Thyroid gland (tissue), 4 donors: ENCODE measurements at places on chromosomes 4 and X.

DNA sequence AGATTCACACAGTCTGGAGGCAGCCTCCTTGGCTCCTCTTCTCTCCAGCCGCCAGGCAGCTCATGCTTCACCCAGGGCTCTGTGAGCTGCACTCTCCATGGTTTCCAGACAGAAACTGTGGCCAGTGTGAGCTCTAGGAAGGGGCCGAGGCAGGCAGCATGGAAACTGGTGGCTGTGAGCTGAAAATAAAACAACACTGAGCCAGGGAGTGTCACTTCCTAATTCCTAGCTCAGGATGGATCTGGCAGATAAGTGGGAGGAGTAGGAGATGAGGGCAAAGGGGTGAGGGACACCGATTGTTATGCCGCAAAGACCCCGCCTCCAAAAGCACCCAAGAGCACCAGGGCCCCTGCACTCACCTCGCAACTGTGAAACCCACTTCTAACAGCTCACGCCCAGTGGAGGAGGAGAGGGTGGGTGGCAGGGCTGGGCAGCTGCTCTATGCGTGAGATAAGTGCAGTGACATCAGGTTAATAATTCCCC is 69.8 kb downstream of the FHDC1 start:
- H3K4me1 ChIP-seq: no peaks in the 10 kb centered on the region
- no peak overlapping the region for H3K4me3 ChIP-seq
- no peaks in the 10 kb centered on the region for H3K36me3 ChIP-seq
- H3K27ac ChIP-seq: no peak overlapping the region
- DNase-seq: no peak

DNA sequence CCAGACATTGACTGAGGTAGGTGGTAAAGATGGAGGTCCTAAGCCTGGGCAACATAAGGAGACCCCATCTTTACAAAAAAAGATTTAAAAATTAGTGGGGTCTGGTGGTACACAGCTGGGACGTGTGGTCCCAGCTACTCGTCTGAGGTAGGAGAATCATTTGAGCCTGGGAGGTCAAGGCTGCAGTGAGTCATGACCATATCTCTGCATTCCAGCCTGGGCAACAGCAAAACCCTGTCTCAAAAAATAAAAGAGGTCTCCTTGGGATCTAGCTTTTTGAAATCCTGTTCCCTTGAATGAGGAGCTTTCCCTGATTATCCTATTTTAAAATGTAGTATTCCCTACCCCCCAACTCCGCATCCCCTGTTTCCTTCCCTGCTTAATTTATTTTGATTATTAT is 78.7 kb upstream of the OGT start:
- H3K27me3 ChIP-seq: no peaks in the 10 kb centered on the region
- no peaks in the 10 kb centered on the region for H3K36me3 ChIP-seq
- H3K4me1 ChIP-seq: no peaks in the 10 kb centered on the region
- H3K4me3 ChIP-seq: no peak overlapping the region
- no peak overlapping the region for H3K27ac ChIP-seq

GRCh38 chrX:8870411-8870810 is 69.2 kb upstream of the FAM9A start:
- H3K27me3 ChIP-seq: no peaks in the 10 kb centered on the region
- no peak overlapping the region for H3K4me3 ChIP-seq
- no peaks in the 10 kb centered on the region for H3K4me1 ChIP-seq
- no peak overlapping the region for H3K27ac ChIP-seq

GRCh38 chrX:11591723-11592346 is 73.9 kb downstream of the ARHGAP6 start:
- no peaks in the 10 kb centered on the region for H3K36me3 ChIP-seq

GRCh38 chr4:25299476-25300203 is 12.9 kb upstream of the ZCCHC4 start:
- H3K36me3 ChIP-seq: no peaks in the 10 kb centered on the region
- DNase-seq: peak; percentile 85
- no peak overlapping the region for H3K4me3 ChIP-seq
- peaks cover 10% of the 10 kb centered on the region for H3K4me1 ChIP-seq
- H3K27ac ChIP-seq: peak overlapping the region; percentile 96
- H3K27me3 ChIP-seq: no peaks in the 10 kb centered on the region

- no peak overlapping the region for H3K4me3 ChIP-seq
- no peaks in the 10 kb centered on the region for H3K4me1 ChIP-seq
- H3K27ac ChIP-seq: no peak overlapping the region
- H3K27me3 ChIP-seq: no peaks in the 10 kb centered on the region
These were observed 268.5 kb upstream of the LDB2 start for GRCh38 chr4:17166954-17167353.

DNA sequence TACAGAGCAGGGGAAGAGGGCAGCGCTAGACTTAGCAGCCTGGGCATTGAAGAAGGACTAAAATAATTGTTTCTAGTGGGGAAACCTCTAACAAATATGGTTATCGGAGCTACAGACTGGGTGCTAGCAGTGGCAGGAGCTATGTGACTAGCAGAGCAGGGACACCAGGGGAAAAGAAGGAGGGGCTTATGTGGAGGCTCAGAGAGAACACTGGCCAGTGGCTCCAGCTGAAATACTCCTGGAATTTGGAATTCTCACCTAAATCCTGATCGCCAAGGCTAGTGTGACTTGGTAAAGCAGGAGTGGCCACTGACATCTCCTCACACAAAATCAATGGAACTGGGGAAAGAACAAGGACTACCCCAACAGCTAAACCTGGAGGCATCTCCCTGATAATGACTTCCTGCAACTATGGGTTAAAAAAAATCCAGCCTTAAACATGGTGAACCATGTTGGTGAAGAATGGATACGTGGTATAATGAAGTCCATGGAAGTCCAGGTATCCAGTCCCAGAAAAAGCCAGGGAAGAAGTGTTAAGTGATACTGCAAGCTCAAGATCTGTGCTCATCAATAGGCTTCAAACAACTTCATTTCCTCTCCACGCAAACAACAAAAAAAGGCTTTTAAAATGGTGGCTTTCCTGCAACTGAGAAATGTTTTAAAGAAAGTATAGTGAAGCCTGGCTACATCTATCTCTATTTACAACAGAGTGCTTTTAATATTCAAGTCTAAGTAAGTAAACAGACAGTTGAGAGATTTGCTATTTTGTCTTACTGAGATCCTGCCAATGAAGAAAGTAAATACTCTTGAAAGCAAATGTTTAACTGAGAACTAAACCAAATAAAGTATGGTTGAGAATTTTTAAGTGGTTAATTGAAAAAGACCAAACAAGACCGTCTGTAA is 1.8 kb downstream of the TAPT1 start:
- H3K36me3 ChIP-seq: no peaks in the 10 kb centered on the region
- no peak for DNase-seq
- H3K27ac ChIP-seq: peak overlapping the region; percentile 84
- no peak overlapping the region for H3K4me3 ChIP-seq

DNA sequence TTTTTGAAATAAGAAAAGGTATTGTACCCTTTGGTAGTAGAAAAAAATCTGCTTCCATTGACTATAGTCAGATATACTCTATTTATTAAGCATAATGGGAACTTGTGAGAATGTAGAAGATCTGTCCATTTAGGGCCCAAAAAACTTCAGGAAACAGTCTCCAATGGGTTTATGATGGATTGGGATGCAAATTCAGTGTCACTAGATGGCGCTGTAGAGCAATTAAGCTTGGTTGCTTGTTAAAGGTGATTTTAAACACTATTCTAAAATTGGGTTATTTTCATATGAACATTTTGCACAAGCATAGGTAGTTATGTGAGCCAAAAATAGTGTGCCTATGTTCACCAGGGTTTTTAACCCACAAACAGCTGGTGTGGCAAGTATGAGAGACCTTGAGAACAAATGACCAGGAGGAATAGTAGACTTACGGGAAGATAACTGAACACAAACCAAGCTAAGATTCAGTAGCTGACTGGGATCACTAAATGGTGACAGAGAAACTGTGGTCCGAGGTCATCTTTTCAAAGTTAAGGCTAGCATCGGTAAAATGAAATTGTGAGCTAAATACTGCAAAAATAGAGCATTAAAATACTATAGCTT is 80.3 kb upstream of the LSM6 start:
- H3K4me3 ChIP-seq: no peak overlapping the region
- no peaks in the 10 kb centered on the region for H3K4me1 ChIP-seq
- H3K27ac ChIP-seq: no peak overlapping the region
- no peaks in the 10 kb centered on the region for H3K27me3 ChIP-seq
- peak; percentile 24 for DNase-seq

GRCh38 chrX:55815546-55815945 is 98.0 kb downstream of the RRAGB start:
- no peak for DNase-seq
- H3K4me3 ChIP-seq: no peak overlapping the region

GRCh38 chr4:37002625-37003024 is 241.9 kb upstream of the NWD2 start:
- no peak for DNase-seq
- H3K27ac ChIP-seq: no peak overlapping the region
- H3K36me3 ChIP-seq: no peaks in the 10 kb centered on the region

DNA sequence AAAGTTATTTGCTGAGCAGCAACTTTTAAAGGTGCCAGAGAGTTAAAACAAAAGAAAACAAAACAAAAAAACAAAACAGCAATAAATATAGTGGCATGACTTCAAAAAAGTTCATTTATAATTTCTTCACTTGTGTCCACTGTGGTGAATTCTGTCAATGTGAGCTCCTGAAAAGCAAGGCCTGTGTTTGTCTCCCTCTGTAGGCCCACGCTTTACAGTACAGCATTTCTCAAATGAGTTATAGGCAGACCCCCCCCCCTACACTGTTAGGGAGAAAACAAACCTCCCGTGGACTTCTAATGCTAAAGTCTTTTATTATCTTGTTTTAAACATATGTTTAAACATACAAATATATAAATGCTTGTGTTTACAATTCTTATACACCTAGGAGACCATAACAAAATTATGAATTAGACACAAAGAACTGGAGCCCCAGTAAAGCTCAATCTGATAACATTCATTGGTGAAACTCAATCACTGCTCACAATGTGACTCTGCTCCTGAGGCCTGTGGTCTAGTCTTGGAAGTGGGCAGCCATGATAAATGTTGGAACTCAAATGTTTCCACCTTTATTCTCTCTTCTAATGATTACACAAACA is 47.0 kb upstream of the SCOC start:
- H3K4me1 ChIP-seq: no peaks in the 10 kb centered on the region
- no peaks in the 10 kb centered on the region for H3K36me3 ChIP-seq
- DNase-seq: peak; percentile 22
- no peaks in the 10 kb centered on the region for H3K27me3 ChIP-seq

DNA sequence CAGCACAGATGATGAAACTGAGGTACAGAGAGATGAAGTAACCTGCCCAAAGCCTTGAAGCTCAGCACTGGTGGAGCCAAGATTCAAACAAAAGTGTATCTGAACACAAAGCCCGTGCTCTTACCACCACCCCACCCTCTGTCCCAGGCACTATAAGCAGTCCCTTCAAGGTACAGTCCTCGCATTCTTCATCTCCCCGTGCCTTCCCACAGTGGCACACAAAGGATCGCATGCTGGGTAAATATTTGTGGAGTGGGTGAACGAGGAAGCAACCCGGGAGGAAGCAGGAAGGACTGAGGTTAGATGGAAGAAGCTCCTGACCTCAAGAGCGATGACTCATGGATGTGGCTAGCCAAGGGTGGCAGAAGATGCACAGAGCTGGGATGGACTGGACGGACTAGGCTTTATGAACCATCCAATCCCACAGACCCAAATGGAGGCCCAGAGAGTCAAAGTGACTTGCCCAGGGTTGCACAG is 18.4 kb downstream of the IQSEC2 start:
- no peaks in the 10 kb centered on the region for H3K36me3 ChIP-seq
- no peak overlapping the region for H3K4me3 ChIP-seq
- no peak for DNase-seq
- H3K4me1 ChIP-seq: no peaks in the 10 kb centered on the region

- H3K36me3 ChIP-seq: no peaks in the 10 kb centered on the region
- no peaks in the 10 kb centered on the region for H3K4me1 ChIP-seq
- no peaks in the 10 kb centered on the region for H3K27me3 ChIP-seq
- no peak overlapping the region for H3K4me3 ChIP-seq
- DNase-seq: no peak
These were observed 3.6 kb downstream of the VSIG4 start for GRCh38 chrX:66036231-66036630.

DNA sequence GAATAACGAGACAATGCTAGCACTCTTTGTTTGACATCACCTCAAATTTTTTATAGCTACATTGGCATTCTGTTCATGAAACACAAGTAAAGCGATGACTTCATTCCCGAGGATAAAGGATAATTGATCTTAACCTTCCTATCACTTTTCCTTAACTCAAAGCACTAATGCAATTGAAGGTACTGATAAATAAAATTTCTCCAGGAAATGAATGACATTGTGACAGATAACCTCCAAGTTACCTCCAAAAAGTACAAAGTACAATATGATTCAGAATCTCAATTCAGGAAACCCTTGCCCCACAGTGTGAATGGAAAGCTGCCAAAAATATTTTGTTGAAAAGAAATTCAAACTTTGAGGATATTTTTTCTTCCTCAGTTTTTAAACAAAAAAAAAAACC is 1.8 kb downstream of the PRSS12 start:
- H3K36me3 ChIP-seq: no peaks in the 10 kb centered on the region
- no peak for DNase-seq
- no peak overlapping the region for H3K27ac ChIP-seq
- peaks cover 18% of the 10 kb centered on the region for H3K4me1 ChIP-seq
- H3K27me3 ChIP-seq: no peaks in the 10 kb centered on the region
- no peak overlapping the region for H3K4me3 ChIP-seq

GRCh38 chrX:152942077-152942442 is 44.2 kb downstream of the ZNF185 start:
- no peak overlapping the region for H3K4me3 ChIP-seq
- H3K36me3 ChIP-seq: no peaks in the 10 kb centered on the region
- H3K4me1 ChIP-seq: no peaks in the 10 kb centered on the region

DNA sequence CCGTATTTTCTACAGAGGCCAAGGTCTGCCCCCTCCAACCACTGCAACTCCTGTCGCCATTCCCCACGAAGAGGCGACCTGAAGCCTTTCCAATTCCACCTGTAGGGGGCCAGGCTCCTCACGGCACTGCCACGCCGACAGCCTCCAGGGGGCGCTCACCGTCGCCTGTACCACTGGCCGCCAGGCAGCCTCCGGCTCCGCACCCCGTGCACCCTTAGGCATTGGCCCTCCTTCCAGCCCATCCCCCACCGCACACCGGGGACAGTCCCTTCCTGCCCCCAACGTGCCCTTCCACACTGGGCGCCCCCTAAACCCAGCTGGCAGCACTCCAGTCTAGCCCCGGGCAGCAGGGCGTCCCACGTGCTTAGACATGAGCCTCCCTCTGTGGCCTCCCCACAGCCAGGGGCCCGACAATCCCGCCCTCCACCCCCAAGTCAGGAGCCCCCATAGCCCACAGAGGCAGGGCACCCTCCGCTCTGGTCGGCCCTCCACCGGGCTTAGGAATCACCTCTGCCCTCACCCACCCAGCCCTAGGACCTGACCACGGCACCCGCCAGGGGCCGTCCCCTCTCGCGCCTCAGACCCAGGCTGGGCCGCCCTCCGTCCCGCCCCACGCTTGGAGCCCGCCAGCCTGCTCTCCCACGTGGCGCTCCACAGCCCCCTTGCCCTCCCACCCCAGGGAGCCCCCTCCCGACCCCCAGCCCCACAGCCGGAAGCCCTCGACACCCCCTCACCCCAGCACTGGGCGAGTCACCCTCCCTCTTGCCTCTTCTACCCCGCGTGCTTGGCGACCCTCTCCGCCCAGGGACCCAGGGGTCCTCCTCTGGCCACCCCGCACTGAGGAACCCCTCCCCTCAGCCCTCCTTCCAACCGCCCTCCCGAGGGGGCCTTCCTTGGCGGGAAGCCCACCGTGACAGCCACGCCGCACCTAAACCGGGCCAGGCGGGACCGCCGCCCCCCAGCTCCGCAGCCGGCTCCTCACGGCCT is 711 bp downstream of the PNMA6E start:
- H3K27ac ChIP-seq: no peak overlapping the region
- H3K4me1 ChIP-seq: no peaks in the 10 kb centered on the region
- H3K36me3 ChIP-seq: no peaks in the 10 kb centered on the region
